NCI-H1436 treated with DMSO at 0.1 percent for 48 hours (cell line): ENCODE measurements at places on chromosomes 3 and 15.

DNA sequence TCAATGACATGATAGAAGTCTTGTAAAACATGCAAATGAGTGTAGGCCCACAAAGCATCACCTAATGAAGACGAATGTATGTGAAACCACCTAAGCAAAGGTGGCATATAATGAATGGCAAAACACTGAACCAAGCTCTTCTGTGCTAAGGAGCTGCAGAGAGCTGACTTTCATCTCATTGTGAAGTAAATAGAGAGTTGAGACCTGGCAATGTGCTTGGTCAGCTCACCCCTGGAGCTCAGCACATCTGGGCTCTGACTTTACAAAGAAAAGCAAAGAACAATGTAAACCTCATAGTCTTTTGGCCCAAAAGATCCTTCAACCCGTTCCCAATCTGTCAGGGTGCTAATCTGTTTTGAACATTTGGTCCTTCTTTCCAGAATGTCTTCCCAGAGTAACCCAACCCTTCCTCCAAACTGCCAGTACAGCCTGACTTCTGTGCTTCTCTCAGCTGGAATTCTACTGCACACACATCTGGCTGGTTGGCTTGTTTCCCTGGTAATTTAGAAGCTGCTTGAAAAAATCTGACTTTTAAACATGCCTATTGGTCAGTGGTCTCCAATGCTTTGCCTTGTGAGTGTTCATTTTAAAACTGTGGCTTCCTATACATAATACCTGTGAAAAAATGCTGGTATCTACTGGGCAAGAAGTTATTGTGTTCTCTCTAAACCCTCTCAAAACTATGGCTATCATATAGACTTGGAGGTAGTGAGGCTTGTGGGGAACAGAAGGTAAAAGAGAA is 101.7 kb downstream of the CD200R1L start:
- no peak for DNase-seq

DNA sequence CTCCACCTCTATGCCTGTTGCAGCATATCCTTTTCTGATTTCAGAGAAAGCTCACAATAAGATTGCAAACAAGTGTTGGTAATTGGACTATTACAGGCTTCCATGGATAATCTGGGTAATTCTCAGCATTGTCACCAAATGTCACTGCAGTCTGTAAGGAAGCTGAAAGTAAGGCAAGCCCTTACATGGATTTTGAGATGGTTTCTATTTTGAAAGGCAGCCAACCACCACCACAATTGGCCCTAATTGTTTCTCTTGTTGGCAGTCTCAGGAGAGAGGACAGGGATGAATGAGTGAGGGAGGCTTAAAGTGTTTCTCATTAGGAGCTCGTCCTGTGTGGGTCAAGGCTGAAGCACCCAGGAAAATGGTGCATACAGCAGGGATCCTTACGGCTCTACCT is 879.9 kb downstream of the TUSC7 start:
- peak; percentile 98 for DNase-seq

- DNase-seq: no peak
Observed at GRCh38 chr3:130386604-130387263, 41.3 kb downstream of the COL6A5 start.

DNA sequence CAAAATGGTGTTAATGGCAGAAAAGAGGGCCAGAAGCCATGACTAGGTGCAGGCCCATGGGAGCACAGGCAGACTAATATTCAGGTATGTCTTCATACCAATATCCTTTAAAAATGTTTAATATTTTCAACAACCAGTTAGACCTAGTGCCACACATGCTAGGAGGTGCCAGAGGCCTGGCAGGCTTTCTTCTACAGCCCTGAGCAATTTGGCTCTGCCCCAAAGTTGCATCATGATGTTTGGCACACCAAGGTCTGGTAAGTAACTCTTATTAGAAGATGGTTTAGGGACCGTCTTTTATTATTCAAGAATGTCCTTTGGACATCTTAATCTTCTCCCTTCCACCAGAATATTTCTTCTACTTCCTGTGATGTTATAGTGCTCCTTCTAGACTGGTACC is 34.8 kb downstream of the MITF start:
- DNase-seq: no peak

DNA sequence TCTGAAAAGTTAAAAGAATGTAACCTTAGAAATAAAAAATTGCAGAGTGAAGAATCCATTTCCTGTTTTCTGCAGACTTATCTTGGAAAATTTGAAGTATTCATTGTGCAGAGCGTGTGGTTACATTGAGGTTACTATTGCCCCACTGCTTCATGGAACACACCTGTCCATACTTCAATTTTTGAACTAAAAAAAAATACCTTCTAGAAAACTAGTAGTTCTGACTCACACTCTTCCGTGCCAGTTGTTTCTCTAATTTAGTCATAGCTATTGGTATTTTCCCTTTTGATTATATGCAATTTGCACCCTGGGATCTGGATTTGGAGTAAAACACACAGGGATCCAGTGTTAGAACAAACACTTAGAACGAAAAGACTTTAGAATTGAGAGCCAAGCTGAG is 111.8 kb upstream of the LYSMD4 start:
- DNase-seq: no peak

- DNase-seq: no peak
Observed at GRCh38 chr3:105915524-105915923, 46.7 kb upstream of the CBLB start.

- DNase-seq: no peak
Observed at GRCh38 chr3:100880072-100880471, 113.1 kb downstream of the ABI3BP start.

- DNase-seq: no peak
Observed at GRCh38 chr15:74213858-74214284, 11.3 kb upstream of the STRA6 start.

GRCh38 chr15:38490242-38490922 is 36.5 kb downstream of the FAM98B start:
- DNase-seq: no peak

- no peak for DNase-seq
Observed at GRCh38 chr3:43620831-43621655, 768 bp downstream of the ANO10 start.

DNA sequence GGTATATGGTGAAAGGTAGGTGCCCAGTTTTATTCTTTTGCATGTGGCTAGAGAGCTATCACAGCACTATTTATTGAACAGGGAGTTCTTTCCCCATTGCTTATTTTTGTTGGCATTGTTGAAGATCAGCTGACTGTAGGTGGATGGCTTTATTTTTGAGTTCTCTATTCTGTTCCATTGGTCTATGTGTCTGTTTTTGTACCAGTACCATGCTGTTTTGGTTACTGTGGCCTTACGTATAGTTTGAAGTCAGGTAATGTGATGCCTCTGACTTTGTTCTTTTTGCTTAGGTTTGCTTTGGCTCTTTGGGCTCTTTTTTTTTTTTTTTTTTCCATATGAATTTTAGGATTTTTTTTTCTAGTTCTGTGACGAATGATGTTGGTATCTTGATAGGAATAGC is 139.2 kb upstream of the CTNNB1 start:
- no peak for DNase-seq
